AML-193 (cell line): ENCODE measurements at places on chromosomes 1 and 21.

- no peak for DNase-seq
Observed at GRCh38 chr1:191943684-191944083, 214.6 kb upstream of the RGS18 start.

GRCh38 chr1:110242062-110242461, 31.9 kb downstream of the KCNC4 start:
- no peak for DNase-seq

- DNase-seq, result no peak
Observed at GRCh38 chr1:236540813-236541465, 17.2 kb downstream of the LGALS8 start.

GRCh38 chr1:27005648-27006496, 6.8 kb downstream of the TENT5B start:
- DNase-seq, result no peak

DNA sequence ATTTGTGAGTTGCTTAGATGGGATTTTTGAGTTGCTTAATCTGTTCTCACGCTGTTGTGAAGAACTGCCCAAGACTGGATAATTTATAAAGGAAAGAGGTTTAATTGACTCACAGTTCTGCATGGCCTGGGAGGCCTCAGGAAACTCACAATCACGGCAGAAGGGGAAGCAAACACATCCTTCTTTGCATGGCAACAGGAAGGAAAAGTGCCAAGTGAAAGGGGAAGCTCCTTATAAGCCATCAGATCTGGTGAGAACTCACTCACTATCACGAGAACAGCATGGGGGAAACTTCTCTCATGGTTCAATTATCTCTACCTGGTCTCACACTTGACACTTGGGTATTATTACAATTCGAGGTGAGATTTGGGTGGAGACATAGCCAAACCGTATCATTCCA, 10.3 kb downstream of the CLIC6 start:
- no peak for DNase-seq

- no peak for DNase-seq
Observed at GRCh38 chr21:36040389-36040788, 19.9 kb downstream of the SETD4 start.

DNA sequence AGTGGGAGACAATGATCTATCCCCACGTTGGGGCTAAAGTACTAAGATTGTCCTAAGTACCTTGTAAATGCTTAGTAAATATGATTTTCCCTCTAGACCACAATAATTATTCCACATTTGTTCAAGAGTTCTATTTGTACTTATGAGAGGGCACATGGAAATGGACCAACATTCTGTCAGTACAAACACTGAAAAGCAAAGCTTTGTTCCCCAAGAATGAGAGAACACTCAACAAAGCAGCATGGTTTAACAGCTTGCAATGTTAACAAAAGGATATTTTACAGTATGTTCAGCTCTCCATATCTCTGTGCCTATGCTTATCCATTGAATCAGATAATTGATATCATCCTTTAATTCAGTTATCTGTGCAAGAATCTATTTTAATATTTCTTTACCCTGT, 35.4 kb downstream of the RBM11 start:
- DNase-seq, result no peak

- DNase-seq, result no peak
Observed at GRCh38 chr1:1748686-1749321, 24.6 kb upstream of the CDK11A start.

- DNase-seq, result no peak
Observed at GRCh38 chr1:4700801-4701200, 46.4 kb downstream of the AJAP1 start.

DNA sequence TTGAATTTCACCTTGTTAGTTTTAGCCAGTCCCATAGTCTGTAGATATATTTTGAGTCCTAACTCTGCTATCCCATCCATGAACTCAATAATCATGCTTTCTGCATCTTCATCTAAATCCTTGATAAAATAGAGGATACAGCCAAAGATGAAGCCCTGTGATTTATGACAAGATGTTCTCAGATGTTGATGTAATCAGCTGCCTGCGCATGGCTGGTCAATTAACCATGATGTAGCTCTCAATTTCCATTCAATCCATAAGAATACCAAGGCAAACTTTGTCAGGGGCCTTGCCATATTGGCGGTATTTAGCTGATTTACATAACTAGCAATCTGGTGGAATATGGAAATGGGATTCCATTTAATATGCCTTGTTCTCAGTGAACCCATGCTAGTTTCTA, 183.2 kb downstream of the TNR start:
- DNase-seq, result no peak

DNA sequence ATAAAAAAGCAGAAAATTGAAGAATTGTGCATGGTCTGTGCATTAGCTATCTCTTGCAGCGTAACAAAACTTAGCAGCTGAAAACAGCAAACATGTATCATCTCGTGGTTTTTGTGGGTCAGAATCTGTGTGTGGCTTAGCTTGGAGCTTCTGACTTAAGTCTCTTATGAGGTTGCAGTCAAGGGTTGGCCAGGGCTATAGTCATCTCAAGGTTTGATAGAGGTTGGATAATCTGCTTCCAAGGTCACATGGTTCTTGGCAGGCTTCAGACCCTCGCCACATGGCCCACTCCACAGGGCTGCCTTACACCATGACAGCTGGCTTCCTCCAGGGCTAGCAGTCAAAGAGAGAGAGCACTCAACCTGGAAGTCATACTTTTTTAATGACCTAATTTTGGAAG, 35.9 kb downstream of the CNST start:
- DNase-seq, result no peak

DNA sequence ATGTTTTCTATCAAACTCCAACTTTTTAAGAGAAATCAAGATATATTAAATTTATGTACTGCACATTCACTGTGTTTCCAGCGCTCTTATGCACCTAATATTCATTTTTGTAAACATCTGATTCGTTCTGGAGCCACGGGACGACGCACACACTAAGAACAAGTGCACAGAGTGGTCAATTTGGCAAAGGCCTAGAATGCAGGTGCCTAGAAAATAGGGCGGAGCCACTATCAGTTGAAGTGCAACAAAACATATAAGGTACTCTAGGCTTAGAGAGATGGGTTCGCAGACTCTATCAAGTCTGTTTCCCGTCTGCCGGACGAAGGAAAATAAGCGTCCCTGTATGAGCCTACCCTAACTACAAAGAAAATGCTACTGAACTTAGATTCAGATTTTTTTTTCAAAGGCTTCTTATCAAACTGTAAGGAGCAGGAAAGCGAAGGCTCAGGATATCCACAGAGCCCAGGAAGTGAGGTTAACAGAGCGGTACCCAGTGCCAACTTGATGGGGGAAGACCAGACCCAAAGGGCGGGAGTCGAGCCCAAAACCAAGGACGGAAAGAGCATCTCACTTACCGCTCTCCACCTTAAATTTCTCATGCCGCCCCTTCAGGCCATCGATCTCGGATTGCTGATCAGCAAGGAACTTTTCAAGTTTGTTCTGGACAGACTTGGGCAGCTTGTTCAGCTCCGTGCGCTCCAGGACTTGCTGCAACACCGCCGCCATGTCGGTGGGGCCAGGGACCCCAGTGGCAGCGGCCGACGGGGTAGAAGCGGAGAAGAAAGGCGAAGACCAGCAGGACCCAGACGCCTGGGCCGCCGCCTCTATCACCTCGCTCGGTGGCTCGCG, 526 bp downstream of the TPR start:
- peak; percentile 33 for DNase-seq

DNA sequence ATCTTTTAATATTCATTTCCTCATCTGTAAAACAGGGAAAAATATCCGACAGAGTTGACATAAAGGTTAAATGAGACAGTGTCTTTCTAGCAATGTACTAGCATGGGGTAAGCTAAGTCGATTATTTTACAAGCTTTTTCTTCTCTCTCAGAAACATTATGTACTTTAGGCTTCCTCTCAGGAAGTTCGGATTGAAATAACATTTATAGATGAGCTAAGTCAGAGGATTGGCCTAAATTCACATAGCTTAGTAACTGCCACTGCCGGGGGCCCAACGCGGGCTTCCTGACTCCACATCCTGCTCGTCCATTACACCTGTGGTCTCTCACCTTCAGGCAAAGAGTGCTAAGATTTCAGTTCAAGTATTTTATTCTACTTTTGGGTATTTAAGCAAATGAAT, 462.3 kb upstream of the NFIA start:
- DNase-seq, result no peak

- DNase-seq, result peak; percentile 53
Observed at GRCh38 chr1:206503591-206504362, 3.6 kb upstream of the RASSF5 start.

DNA sequence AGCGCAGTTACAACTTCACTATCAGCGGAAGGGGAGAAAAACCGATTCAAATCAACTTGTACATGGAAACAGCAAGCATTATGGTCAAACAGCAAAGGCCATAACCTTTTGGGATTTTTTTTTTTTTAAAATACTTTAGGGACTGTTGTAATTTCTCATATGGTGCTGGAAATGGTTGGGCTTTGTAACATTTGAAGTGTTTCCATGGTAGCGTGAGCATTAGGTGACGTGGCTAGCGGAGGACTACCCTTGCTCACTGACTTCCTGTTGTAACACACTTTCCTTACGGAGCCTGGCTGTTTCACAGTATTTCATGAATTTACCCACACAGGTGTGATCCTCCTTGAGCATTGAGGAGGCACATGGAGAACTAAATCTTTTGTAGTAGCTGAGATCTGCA, 269.5 kb downstream of the TM2D1 start:
- DNase-seq, result no peak

DNA sequence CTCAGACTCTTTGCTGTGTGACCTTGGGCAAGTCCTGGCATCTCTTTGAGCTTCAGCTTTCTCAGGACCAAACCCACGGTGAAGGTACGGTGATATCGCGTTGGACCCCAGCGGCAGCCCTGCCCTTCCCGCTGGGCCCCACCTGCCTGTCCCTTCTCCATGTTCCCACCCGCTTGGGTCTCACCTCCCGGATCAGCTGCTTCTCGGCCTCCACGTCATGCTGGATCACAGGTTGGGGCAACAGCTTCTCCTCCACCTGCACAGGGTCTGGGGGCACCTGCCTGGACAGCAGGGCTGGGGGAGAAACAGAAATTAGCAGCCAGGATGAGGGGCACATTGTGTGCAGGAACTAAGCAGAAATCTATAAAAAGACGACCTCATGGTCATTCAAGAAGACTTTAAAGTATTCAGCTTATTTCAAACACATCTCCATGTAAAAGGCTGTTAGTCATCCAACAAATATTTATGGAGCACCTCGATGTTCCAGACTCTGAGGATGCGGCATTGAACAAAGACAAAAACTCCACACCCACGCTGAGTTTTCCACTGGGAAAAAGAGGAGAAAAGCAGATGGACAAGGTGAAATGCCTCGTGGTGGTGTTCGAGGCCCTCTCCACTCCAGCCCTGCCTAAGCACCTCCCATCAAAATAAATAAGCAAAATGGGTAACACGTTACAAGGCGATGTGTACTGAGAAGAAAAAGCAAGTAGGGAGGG, 19.5 kb downstream of the KIF17 start:
- no peak for DNase-seq

GRCh38 chr21:36005879-36006400, 54.4 kb downstream of the SETD4 start:
- DNase-seq, result no peak

GRCh38 chr1:172446547-172446946, 2.7 kb upstream of the PIGC start:
- no peak for DNase-seq

- DNase-seq, result no peak
Observed at GRCh38 chr1:116717318-116717717, 36.9 kb upstream of the CD2 start.

- no peak for DNase-seq
Observed at GRCh38 chr1:244731651-244732050, 78.7 kb downstream of the DESI2 start.

GRCh38 chr1:246528933-246529731, 22.1 kb upstream of the SMYD3 start:
- no peak for DNase-seq

GRCh38 chr1:203049576-203050180, 23.4 kb downstream of the PPFIA4 start:
- DNase-seq, result no peak

DNA sequence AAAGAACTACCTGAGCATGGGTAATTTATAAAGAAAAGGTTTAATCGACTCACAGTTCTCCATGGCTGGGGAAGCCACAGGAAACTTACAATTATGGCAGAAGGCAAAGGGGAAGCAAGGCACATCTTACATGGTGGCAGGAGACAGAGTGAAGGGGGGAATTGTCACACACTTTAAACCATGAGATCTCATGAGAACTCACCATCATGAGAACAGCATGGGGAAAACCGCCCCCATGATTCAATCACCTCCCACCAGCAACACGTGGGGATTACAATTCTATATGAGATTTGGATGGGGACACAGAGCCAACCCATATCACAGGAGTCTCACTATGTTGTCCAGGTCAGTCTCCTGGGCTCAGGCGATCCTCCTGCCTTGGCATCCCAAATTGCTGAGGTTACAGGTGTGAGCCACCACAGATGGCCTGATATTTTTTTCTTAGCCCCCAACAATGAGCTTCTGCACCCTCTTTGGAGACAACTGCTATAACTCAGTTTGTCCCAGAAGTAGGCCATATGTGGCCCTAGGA, 22.5 kb upstream of the MORC3 start:
- DNase-seq, result no peak
